Breast epithelium (tissue), 4 donors: ENCODE measurements at places on chromosomes 1 and 21. TPM values are rescaled to one million over a fixed set of nuclear protein-coding genes. Genes with fewer than 3 reads are reported as not detected.

DNA sequence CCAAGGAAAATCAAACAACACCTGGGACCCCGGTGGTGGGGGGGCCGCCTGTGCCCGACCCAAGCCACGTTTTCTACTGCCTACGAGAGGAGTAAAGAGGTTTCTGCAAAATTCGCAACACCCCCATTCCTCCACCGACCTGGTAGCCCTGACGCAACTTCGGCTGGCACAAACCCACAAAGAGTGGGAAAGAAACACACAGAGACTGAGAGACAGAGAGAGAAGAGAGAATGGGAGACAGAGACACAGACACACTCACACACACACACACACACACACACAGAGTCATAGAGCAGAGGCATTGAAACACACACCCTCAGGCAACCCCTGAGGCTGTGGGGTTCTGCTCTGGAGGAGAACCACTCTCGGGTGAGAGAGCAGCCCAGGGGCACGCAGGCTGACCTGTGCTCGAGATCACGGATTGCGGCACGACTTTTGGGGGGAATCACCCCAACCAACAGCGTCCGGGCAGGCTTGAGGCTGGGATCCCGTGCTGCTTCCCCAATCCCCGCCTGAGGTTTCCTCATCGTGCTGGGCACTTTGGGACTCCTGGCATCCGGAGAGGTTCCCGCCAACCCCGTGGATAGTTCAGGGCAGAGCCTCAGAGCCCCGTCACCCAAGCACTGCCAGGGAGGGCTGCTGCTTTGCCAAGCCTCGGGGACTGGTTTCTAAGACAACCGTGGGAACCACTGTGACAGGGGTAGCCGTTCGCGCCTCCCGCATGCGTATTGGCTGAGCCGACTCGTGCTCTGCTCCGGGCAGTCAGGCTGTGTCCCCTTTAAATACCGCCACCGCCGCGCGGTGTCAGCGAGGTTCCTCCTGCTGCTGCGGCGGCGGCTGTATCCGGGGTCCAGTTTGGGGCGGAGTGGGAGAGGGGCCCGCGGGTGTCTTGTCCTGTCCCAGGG, 682.4 kb upstream of the TPTE start:
- no peak overlapping the region for H3K4me3 ChIP-seq
- no peaks in the 10 kb centered on the region for H3K4me1 ChIP-seq
- no peaks in the 10 kb centered on the region for H3K27me3 ChIP-seq
- DNase-seq = no peak
- no peaks in the 10 kb centered on the region for H3K36me3 ChIP-seq

GRCh38 chr1:60345621-60346020, 272.1 kb upstream of the C1orf87 start:
- H3K4me3 ChIP-seq = no peak overlapping the region
- H3K4me1 ChIP-seq = no peaks in the 10 kb centered on the region
- H3K36me3 ChIP-seq = no peaks in the 10 kb centered on the region
- no peak overlapping the region for H3K27ac ChIP-seq
- DNase-seq = no peak

DNA sequence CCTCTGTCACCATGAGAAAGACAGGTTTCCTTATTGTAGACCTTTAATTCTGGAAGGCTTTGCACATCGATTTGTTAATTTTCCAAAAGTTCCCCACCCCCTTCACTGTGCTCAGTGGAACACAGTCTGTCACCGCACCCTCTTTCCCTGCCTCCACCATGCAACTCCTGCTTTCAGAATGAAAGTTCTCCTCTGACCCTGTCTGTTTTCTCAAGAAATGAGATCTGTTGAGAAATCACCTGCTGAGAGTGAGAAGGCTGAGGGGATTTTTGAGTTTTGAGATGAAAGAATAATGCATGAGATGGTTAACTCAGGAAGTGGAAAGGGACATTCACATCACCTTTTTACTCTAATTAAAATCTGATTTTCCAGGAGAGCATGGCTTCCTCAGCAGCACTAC, 99.6 kb downstream of the CYYR1 start:
- H3K4me1 ChIP-seq = no peaks in the 10 kb centered on the region
- DNase-seq = no peak
- no peak overlapping the region for H3K27ac ChIP-seq

- peaks cover 1% of the 10 kb centered on the region for H3K4me1 ChIP-seq
- no peak for DNase-seq
- no peak overlapping the region for H3K4me3 ChIP-seq
- no peaks in the 10 kb centered on the region for H3K27me3 ChIP-seq
- H3K27ac ChIP-seq = no peak overlapping the region
These were observed 35.3 kb upstream of the CLIC4 start for GRCh38 chr1:24709791-24710441.

DNA sequence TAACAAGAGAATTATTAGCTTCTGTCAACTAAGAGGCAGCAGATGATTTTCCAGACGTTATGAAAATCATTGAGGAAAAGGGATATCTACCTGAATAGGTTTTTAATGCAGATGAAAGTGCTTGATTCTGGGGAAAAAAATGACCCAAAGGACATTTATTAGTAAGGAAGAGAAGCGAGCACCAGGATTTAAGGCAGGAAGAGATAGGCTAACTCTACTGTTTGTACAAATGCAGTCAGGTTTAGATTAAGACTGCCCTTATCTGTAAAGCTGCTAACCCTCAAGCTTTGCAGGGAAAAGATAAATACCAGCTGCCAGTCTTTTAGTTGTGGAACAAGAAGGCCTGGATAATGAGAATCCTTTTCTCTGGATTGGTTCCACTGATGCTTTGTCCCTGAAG, 33.0 kb upstream of the LRIG2 start:
- no peaks in the 10 kb centered on the region for H3K27me3 ChIP-seq
- no peak overlapping the region for H3K27ac ChIP-seq
- no peak for DNase-seq
- H3K4me3 ChIP-seq = no peak overlapping the region
- peaks cover 3% of the 10 kb centered on the region for H3K4me1 ChIP-seq

DNA sequence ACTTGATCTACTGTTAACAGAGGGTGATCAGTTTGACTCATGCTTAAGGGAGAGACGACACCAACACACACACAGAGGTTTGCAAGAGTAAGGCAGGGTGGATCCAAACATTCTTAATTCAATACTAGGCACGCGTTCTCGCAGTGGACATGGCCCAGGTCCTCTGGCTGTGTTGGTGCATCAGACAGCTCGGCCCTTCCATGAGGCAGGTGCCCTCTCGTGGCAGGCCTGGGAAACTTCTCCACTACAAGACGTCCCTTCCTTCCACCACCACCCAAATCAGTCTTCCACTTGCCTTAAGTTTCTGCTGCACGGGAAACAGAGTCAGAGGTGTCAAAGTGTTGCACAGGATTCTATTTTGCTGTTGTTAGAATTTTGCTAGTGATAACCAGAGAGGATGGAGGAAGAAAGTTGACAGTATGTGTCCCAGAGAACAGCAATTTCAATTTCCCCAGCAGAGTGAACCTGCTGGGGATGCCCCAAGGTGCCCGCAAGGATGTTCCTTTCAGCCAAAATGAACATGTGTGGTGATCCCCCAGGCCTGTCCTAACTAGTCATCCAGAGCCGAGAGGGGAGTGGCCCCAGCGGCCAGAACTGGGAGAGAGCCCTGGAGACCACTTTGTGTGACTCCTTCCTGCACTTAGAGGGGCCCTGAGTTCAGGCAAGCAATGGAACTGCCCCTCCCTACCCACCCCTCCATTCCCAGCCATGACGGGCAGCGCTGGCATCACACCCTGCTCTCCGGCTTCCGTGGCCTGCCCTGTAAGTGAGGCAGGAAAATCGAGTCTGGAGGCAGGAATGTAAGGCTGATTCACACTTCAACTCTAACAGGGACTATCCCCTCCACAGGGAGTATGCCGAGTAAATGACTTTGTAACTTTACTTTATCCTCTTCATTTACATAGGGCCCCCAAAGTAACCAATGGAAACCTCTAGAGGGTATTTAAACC, 34.8 kb downstream of the MX1 start:
- no peak overlapping the region for H3K4me3 ChIP-seq
- peak; percentile 69 for DNase-seq
- H3K36me3 ChIP-seq = peaks cover 4% of the 10 kb centered on the region
- H3K27me3 ChIP-seq = no peaks in the 10 kb centered on the region

GRCh38 chr1:70767377-70767776, 280.2 kb downstream of the PTGER3 start:
- DNase-seq = no peak
- H3K36me3 ChIP-seq = no peaks in the 10 kb centered on the region
- no peak overlapping the region for H3K27ac ChIP-seq
- H3K4me3 ChIP-seq = no peak overlapping the region

- no peak overlapping the region for H3K4me3 ChIP-seq
- no peak for DNase-seq
- H3K27me3 ChIP-seq = no peaks in the 10 kb centered on the region
- H3K36me3 ChIP-seq = no peaks in the 10 kb centered on the region
These were observed 37.1 kb upstream of the TMCO2 start for GRCh38 chr1:40210511-40211204.

PLA2G2F gene
- total RNA-seq = not detected

HES3 gene
- not detected for total RNA-seq

RBM11 gene
- 5.6 TPM for total RNA-seq

TEX38 gene
- total RNA-seq = not detected
